ENCODE measurements at places on chromosomes 13 and 19.

- no peak for DNase-seq
Measured at GRCh38 chr19:45659096-45659729, 8.8 kb upstream of the GIPR start.

DNA sequence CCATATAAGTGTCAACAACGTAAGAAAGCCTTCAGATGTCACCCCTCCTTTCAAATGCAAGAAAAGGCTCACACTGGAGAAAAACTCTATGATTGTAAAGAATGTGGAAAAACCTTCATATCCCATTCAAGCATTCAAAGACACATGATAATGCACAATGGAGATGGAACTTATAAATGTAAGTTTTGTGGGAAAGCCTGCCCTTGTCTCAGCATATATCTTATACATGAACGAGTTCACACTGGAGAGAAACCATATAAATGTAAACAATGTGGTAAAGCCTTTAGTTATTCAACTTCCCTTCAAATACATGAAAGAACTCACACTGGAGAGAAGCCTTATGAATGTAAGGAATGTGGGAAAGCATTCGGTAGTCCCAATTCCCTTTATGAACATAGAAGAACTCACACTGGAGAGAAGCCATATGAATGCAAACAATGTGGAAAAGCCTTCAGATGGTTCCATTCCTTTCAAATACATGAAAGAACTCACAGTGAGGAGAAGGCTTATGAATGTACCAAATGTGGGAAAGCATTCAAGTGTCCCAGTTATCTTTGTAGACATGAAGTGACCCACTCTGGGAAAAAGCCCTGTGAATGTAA, 11.1 kb downstream of the ZNF844 start:
- DNase-seq: no peak

- DNase-seq: no peak
Measured at GRCh38 chr13:42751693-42752092, 29.7 kb upstream of the FAM216B start.

- DNase-seq: no peak
Measured at GRCh38 chr13:31945202-31945961, 86.2 kb upstream of the FRY start.

- no peak for DNase-seq
Measured at GRCh38 chr13:73870970-73871935, 263.0 kb downstream of the KLF12 start.

All from CD4-positive, alpha-beta T cell treated with Interleukin-12 subunit alpha and Interleukin-12 subunit beta, for 1 hour (primary cell).